ENCODE measurements at places on chromosomes 2 and 18. TPM values are rescaled to one million over a fixed set of nuclear protein-coding genes. Genes with fewer than 3 reads are reported as not detected.
A peak's percentile ranks its signal among the peaks of the same experiment; 100 is the strongest.

- peaks cover 9% of the 10 kb centered on the region for H3K4me1 ChIP-seq
- no peak for DNase-seq
- no peak overlapping the region for H3K27ac ChIP-seq
- H3K36me3 ChIP-seq: no peaks in the 10 kb centered on the region
- peaks cover 45% of the 10 kb centered on the region for H3K27me3 ChIP-seq
- no peak overlapping the region for H3K4me3 ChIP-seq
Measured at GRCh38 chr2:232415736-232416520, 9.3 kb downstream of the ALPG start.

DNA sequence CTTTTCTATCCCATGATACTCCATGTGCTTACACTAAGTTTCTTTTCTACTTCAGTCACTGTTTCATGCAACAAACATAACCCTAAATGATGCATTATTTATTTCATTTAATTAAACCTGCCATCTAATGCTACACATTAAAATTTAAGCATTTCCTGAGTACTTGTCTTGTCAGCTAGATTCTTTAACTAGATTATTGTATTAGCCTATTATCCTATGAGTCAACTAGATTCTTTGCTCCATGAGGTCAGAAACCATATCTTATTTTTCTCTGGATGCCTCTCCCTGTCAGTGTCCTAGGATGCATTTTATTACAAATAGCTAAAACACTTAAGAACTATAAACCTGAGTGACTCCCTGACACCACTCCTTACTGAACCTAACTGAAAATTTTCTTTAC, 652.4 kb downstream of the SLC4A3 start:
- H3K4me1 ChIP-seq: no peaks in the 10 kb centered on the region
- no peaks in the 10 kb centered on the region for H3K36me3 ChIP-seq
- no peak for DNase-seq

GRCh38 chr2:86097913-86098312, 7.8 kb downstream of the POLR1A start:
- no peaks in the 10 kb centered on the region for H3K4me1 ChIP-seq
- no peak for DNase-seq
- H3K27ac ChIP-seq: no peak overlapping the region
- H3K36me3 ChIP-seq: peaks cover 18% of the 10 kb centered on the region
- no peaks in the 10 kb centered on the region for H3K27me3 ChIP-seq

GRCh38 chr2:101820519-101820918, 123.0 kb downstream of the MAP4K4 start:
- peaks cover 46% of the 10 kb centered on the region for H3K4me1 ChIP-seq
- no peaks in the 10 kb centered on the region for H3K27me3 ChIP-seq
- DNase-seq: no peak
- no peak overlapping the region for H3K27ac ChIP-seq

DNA sequence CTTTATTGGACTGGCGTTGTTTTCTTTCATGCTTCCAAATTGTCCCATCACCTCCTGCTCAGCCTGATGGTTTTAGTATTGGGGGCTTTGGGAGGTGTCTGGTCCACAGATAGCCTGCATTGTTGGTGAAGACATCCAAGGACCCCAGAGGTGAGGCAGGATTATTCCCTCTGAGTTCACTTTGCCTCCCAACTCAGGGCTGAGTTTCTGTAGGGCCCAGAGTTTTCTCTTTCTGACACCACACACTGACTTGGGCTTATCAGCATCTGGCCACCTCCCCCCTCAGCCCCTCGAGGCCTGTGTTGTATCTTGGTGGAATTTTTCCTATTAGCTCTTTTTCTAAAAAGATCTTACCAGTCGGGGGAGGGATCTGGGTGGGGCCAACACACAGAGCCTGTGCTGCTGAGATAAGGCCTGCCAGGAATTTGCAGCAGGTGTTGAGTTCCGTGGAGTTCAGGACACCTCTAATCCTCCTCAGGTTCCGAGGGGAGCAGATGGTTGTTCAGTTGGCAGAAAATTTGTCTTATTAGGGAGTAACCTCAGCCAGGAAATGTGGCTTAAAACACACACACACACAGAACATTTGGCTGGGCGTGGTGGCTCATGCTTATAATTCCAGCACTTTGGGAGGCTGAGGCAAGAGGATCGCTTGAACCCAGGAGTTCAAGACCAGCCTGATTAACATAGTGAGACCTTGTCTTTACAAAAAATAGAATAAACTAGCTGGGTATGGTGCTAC, 7.3 kb downstream of the EMILIN2 start:
- H3K4me3 ChIP-seq: no peak overlapping the region
- H3K36me3 ChIP-seq: no peaks in the 10 kb centered on the region
- H3K27ac ChIP-seq: no peak overlapping the region

GRCh38 chr2:214574084-214574781, 163.4 kb downstream of the VWC2L start:
- peaks cover 22% of the 10 kb centered on the region for H3K4me1 ChIP-seq
- H3K27me3 ChIP-seq: no peaks in the 10 kb centered on the region
- no peak overlapping the region for H3K4me3 ChIP-seq
- no peaks in the 10 kb centered on the region for H3K36me3 ChIP-seq

GRCh38 chr2:162824304-162824703, 14.3 kb downstream of the KCNH7 start:
- peak; percentile 8 for DNase-seq
- no peak overlapping the region for H3K27ac ChIP-seq
- H3K27me3 ChIP-seq: no peaks in the 10 kb centered on the region
- H3K4me1 ChIP-seq: peaks cover 10% of the 10 kb centered on the region
- H3K4me3 ChIP-seq: no peak overlapping the region
- no peaks in the 10 kb centered on the region for H3K36me3 ChIP-seq

DNA sequence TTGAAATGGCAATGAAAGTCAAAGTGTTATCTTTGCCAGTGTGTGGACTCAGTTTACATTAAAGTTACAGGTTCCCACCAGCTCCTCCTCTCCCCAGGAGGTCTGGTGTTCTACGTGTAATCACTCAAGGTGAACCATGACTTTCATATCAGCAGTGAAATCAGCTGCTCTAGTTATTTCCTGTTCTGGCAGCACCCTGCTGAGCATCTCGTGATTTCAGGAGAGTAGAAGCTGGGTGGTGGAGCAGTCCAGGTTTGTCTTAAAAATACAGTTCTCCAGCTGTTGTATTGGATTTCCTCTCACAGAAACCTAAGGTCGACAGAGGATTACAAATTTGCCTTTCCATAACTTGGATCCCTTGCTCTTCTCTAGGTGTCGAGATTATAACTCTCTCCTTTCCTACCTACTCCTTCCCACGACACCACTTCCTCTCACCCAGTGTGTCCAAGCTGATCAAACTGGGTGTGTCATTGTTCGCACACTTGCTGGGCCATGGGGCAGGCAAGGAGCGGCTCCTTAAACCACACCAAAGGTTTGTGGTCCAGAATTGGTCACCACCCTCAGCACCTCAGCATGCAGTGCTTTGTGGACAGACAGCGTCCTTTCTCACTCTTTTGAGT, 13.0 kb upstream of the ARHGAP25 start:
- H3K4me1 ChIP-seq: no peaks in the 10 kb centered on the region
- no peak overlapping the region for H3K4me3 ChIP-seq
- no peak overlapping the region for H3K27ac ChIP-seq
- no peak for DNase-seq
- no peaks in the 10 kb centered on the region for H3K36me3 ChIP-seq

DNA sequence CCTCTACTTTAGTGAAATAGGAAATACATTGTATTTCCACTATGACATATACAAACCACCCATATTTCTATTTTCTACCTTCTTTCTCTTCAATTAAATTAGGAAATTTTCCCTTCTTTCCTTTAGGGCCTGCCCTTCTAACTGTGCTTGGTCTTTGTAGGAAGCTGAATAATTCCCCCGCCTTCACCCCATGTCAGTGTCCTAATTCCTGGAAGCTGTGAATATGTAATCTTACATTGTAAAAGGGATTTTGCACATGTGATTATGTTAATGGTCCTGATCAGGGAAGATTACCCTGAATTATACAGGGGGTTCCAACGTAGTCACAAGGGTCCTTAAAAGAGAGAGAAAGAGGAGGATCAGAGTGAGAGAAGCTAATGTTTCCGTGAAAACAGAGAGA, 40.2 kb downstream of the GRB14 start:
- DNase-seq: no peak
- no peaks in the 10 kb centered on the region for H3K36me3 ChIP-seq
- no peaks in the 10 kb centered on the region for H3K4me1 ChIP-seq

DNA sequence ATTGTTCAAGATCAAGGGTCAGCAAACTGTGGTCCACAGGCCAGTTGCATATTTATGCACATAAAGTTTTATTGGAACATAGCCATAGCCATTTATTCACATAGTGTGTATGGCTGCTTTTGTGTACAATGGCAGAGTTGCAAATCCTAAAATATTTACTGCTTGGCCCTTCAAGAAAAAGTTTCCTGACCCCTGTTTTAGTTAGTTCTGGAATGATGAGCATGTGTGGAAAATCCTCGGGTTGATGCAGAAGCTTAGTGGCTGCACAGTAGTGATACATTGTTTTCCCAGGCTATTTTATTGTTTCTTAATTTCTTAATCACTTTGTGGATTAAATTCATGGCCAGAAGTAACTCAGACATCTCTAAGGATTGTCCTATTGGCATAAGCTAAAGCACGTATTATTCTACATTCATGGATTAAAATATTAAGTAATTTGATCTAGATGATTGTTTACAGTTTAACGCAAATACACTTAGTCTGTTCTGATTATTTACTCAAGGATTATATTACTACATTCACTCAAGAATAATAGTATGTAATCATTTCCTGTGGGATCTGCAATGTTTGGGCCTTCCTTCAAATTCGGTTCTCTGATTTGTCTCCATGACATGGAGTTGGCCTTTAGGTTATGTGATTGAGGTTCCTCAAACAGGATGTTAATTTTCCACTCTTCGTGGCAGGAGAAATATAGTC, 165.5 kb downstream of the TMEM247 start:
- H3K4me3 ChIP-seq: no peak overlapping the region
- no peaks in the 10 kb centered on the region for H3K36me3 ChIP-seq
- no peaks in the 10 kb centered on the region for H3K4me1 ChIP-seq
- DNase-seq: no peak
- H3K27ac ChIP-seq: no peak overlapping the region

GRCh38 chr2:105177536-105178254, 63.8 kb upstream of the GPR45 start:
- no peaks in the 10 kb centered on the region for H3K36me3 ChIP-seq
- H3K4me1 ChIP-seq: peaks cover 15% of the 10 kb centered on the region
- H3K27me3 ChIP-seq: peaks cover 35% of the 10 kb centered on the region
- no peak overlapping the region for H3K4me3 ChIP-seq
- no peak for DNase-seq

ARHGAP28 gene
- total RNA-seq: 19.1 TPM

MEIS1 gene
- 10.7 TPM for total RNA-seq

TANK gene
- total RNA-seq: 19.8 TPM

All from neural progenitor cell (in vitro differentiated cells).